ENCODE measurements at places on chromosomes 7 and 10.
A peak's percentile ranks its signal among the peaks of the same experiment; 100 is the strongest.

GRCh38 chr7:44114586-44115310 is 8.6 kb downstream of the POLD2 start:
- DNase-seq, result no peak

- peak; percentile 43 for DNase-seq
Observed at GRCh38 chr10:71647526-71648253, 71.9 kb downstream of the C10orf105 start.

DNA sequence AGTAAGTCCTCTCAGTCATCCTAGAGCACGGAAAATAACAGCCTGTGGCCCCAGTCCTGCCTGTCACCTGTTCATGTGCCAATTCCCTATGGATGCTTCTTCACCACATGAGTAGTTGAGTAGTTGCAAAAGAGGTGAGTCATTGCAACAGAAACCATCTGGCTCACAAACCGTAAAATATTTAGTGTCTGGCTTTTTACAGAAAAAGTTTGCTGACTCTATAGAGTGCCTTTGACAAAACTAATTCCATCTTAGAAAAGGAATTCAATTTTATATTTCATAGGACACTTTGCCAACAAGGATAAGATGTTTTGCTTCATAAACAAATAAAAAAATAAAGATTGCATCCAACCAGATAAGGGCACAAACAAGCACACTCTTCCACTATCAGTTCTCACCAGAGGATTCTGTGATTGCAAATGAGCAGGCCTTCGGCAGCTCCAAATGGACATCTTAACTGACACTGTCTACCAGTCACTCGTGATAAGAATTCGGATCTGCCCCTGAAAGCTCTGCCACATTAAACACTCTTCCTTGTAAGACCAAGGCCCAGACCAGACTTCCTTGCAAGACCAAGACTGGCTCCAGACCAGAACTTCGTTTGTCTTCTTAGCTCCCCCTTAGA is 242.7 kb upstream of the SEMA3C start:
- peak; percentile 95 for DNase-seq

DNA sequence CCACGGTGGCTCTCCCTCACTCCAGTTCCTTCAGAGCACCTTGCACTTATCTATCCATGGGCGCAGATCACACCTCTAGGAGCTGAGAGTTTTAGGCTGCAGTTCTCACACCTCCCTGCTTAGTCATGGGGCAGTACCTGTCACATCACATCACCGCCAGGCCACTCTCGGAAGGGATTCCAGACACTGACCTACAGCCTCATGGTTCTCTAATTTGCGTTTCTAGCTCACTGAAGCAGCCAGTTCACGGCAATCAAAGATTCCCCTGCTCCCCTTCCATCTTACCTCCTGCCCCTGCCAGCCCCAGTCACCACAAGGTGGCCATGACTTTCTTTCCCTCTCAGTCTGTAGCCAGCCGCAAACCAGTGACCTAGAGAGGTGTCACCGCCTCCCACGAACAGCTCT is 34.2 kb downstream of the ADRB1 start:
- no peak for DNase-seq

DNA sequence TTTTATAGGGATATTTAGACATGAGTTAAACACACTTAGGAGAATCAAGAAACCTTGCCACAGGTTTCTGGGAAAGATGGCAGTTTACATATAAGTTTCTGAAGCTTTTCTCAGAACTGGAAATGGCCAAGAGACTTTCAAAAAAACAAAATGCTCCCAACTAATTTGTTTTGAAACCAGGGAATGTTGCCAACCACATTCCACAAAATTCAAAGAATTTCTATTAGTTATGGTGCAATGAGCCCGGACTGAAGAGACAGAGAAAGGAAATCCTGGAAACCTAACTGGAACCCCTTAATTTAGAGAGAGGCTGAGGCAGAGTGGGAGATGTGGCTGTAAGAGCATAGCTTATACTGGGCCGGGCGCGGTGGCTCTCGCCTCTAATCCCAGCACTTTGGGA is 128.5 kb downstream of the PTEN start:
- no peak for DNase-seq

DNA sequence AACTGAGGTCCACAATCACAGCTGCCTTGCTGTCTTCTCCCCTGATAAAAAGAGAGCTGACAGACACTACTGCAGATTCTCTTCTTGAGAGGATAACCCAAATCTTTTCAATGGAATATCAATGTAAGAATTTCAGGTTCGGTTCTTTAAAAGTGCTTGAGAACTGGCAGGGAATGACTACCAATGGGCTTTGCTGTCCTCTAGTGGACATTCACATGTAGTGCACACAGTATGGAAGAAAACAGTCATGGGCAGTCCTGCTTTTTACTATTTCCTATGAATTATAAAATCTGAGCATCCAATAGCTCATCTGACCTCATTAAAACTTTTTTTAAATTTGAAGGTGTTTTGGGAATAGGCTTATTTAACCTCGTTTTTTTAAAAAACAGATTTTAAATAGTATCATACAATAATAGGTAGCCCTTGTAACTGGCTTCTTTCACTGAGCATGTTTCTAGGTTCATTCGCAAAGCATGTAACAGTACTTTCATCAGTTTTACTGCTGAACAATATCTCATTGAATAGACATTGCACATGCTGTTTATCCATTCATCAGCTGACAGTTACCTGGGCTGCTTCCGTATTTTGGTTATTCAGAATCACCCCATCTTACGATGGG is 18.3 kb downstream of the FZD9 start:
- peak; percentile 73 for DNase-seq

DNA sequence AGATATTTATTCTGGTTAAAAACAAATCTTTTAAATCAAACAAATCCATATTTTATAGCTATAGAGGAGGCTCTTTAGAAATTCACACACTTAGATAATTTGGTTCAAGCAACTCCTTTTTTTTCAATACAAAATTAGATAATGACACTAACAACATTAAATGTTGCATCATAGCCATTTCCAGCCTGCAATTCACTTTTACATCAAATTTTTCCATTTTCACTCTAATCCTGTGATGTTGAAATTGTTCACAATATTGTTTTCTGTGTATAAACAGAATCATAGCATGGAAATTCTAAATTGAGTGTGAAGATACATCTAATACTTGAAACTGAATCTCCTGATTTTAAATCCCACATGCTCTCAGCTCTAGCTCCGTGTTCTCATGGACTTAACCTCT is 482.6 kb downstream of the INHBA start:
- no peak for DNase-seq

DNA sequence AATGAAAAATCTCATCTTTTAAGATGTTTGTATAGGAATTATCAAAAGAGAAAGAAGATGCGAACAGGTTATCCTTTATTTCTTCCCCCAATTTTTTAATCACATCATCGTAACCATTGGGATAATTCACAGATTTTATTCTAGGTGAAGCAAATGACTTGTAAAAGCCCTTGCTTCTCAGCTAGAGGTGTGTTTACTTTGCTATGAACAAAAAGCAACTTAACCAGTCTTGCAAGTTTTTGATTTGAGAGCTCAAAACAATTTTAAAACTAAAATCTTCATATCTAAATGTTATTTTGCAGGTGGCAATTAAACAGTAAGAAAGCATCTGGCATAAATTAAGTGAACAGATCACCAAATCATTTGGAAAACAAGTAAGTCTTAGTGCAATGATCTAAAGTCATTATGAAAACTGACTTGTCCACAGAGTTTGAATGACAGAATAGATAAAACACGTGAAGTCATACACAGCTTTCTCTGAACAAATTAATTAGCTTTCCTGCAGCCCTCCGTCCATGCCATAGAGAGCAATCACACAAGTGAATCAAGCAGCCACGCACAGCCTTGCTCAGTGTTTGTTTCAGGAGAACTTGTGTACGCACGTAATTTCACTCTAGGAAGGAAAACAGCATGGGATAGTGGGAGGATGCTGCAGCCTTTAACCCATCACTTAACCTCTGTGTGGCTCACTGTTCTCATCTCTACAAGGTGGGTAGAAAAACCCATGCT is 85.0 kb upstream of the ZNF800 start:
- DNase-seq, result no peak

Measured in GM23248 (cell line).